ENCODE measurements at places on chromosomes 11 and 22.
A peak's percentile ranks its signal among the peaks of the same experiment; 100 is the strongest.

GRCh38 chr11:40842750-40843339, 616.6 kb downstream of the LRRC4C start:
- no peak for DNase-seq

DNA sequence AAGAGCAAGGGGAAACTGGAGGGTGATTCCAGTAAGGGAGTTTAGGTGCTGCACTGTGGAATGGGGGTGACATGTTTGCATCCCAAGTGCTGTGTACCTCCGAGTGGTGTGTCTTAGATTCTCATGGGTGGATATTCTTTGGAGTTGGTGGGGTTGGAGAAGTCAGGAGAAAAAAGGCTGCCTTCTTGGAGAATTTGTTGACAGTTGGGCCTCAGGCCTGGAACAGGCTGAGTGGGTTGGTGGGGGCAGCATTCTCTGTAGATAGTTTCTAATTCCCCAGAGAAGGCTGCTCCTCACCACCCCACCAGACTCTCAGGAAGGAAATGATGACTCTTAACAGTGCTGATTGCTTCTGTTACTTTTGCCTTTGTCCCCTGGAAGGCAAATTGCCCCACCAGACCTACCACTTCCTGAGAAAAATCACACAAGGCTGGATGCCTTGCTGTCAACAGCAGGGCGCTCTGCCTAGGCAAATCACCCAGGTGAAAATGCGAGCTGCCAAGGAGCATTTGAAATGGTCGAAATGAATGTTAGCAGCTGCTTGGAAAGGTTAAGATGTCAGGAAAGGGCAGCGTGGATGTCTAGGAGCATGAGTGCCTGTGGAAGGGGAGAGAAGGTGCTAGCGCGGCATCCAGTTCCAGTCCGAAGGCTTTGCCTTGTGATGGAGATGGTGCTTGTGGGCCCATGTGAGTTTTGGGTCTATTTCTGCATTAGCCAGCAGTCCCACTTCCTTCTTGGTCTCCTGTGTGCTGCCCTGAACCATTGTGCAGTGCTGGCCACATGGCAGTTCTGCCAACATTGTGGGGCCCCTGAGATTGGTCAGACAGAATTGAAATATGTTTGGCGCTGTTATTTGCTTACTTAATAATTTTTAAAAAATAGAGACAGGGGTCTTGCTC, 29.7 kb upstream of the SORL1-AS1 start:
- peak; percentile 40 for DNase-seq

DNA sequence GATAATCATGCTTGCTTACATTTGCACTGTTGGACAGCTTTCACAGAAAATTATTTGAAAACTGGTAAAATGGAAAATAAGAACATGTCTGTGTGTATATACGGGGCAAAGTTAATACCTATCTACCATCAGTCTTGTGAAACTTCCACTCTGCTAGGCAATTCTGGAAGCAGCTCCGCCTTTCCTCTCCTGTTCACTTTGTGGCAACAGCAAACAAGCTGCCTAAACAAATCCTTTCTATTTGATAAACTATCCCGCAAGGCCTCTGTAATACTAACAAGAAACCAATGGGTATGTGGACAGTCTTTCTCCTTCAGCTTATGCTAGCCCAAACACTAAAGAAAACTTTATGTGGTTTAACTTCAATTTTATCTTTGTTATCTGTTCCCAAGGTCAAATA, 39.2 kb upstream of the RAPSN start:
- no peak for DNase-seq

- DNase-seq = peak; percentile 30
Observed at GRCh38 chr22:45240104-45240809, 437 bp downstream of the KIAA0930 start.

DNA sequence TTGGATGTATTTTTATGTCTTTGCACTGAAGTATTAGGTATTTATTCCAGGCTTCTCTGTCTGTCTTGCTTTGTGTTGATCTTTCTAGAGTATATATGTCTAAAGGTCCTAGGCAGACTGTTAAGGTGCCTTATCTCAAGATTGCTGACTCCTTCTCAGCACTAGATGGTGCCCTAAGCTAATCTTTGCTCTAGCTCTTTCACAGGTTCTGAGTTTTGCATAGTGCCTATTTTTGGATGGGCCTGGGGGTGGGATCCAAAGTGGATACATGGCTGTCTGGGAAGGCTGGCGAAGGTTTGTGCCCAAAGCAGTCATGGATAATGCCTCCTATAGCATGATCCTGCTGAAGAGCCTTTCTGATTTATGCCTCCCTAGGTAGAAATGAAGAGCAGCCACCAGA, 154.9 kb downstream of the TRPC6 start:
- DNase-seq = no peak

DNA sequence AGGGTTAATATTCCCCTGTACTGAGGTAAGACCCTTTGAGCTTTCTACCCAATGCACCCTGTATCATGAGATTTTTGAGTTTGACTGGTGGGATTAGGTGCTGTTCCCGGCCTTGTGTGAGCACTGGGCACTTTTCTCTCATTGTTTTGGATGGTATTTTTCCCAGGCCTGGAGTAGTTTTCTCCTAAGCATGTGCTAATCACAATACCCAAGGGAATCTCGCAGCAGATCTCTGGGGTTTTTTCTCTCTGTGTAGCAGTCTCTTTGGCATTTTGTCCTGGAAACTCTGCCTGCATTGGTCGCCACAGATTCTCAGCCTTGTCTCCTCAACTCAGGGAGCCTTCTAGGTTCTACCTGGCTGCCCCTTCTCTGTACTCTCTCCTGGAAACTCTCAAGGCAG, 19.9 kb downstream of the IGHMBP2 start:
- no peak for DNase-seq

DNA sequence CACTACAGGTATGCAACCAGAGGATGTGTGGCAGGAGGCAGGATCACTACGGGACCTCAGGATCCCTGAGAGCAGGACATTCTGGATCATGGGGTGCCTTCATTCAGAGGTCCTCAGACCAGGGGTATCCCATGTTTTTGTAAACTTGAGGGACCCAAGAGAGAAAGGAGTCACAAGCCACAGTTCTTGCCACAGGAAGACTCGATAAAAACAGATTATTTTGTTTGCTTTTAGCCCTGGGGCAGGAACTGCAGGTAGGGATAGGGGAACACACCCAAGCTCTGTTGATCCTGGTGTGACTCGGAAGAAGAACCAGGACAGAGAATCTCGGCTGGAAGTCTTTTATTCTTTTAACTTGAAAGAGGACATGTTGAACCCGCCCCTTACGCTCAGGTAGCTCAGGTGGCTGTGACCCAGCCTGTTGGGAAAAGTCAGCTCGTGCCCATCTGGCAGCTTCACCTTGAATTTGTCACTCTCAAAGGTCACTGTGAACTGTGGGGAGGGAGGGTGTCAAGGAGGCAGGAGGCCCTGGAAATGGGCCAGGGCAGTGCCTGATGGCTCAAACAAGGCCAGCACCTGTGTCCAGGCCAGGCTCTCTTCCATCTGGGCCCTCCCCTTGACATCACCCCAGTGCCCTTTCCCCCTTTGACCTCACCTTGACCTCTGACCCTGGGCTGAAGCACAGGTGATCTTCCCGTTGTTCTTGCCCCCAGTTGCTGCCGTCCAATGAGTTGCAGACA, 9.8 kb downstream of the LGALS2 start:
- DNase-seq = no peak

DNA sequence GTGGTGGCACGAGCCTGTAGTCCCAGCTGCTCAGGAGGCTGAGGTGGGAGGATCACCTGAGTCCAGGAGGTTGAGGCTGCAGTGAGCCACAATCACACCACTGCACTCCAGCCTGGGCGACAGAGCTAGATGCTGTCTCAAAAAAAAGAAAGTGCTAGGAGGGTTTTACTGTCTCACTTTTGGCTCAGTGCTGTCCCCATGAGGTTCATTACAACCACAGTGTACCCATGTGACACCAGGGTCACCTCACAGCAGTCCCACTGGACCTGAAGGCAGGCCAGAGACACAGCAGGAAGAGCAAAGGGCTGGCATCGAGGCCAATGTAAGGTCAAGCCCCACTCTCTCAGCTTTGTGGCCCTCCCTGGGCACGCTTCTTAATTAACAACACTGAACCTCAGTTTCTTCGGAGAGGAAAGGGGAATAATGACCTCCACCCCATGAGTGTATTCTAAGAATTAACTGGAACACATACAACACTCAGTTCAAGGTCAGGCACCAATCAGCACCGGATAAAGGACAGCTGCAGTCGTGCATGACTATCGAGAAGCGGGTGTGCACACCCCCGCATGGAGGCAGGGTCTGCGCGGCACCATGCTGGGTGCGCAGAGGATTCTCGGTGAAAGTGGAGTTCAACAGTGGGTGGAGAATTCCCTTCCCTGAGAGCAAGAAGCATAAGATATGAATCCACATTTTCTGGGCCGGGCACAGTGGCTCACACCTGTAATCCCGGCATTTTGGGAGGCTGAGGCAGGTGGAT, 30.9 kb upstream of the BAIAP2L2 start:
- DNase-seq = no peak

- DNase-seq = no peak
Observed at GRCh38 chr11:111932611-111932950, 4.6 kb upstream of the DIXDC1 start.

DNA sequence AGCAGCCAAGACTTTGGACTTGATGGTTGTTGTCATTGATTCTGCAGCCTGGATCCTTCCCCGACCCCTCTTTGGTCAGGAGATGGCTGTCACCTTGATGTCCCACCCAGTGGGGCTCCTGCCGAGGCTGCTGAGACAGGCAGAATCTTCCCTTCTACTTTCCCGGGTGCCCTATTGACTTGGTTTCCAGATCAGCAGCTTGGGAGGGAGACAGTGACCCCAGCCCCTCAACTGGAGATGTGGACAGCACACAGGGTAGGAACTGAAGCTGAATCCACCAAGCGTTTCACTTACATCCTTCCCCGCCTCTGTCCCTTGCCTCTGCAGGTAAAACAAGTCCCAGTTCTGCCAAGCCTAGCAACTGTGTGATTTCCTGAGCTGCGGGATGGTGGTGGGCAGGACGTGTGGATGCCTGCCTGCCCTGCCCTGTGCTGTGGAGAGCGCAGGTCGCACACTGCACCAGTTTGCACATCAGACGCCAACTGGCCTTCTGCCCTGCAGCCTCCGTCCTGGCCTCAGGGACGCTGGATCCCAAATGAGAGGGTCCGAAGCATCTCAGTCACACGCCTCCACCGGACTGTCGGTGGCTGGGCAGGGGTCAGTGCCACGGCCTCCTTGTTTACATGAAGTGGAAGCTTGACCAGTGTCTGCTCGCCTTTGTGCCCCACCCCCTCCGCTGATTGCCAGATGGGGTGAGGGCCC, 34.6 kb downstream of the FAM83F start:
- DNase-seq = no peak

- no peak for DNase-seq
Observed at GRCh38 chr11:15817001-15817400, 539.3 kb downstream of the SOX6 start.

- DNase-seq = no peak
Observed at GRCh38 chr11:43919852-43920597, 22.4 kb upstream of the C11orf96 start.

DNA sequence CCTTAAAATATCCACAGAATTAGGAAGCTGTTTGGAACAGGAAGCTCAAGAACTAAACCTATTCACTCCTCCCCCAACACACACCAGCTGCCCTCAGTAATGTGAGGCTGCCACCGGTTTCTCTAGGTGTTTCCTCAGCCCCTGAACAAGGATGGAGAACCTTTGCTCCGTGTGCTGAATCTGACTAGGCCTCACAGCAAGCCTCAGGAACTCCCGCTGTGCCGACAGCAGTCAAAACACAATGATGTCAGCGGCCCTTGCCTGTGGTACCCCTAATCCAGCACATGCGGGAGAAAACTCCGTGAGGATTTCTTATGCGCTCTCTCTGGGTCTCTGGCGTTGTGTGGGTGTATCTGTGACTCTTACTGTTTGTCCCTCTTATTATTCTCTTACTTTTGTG, 153.3 kb downstream of the EFCAB6 start:
- DNase-seq = no peak

DNA sequence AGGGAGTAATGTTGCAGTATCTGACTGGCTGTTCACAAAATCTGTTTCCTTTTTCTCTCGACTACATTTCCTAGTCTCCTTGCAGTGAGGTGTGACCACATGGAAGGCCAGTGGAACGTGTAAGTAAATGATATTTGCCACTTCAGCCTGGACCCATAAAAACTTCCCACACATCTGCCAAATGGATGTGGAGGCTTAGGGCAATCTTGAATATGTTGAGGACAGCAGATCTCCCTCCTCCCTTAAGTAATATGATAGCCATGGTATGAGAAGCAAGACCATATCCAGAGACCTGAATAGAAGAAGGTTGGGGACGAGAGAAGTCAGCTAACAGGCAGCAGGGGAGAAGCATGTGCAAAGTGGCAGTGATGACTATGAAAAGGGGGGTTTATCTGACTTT, 33.0 kb upstream of the C11orf87 start:
- no peak for DNase-seq

DNA sequence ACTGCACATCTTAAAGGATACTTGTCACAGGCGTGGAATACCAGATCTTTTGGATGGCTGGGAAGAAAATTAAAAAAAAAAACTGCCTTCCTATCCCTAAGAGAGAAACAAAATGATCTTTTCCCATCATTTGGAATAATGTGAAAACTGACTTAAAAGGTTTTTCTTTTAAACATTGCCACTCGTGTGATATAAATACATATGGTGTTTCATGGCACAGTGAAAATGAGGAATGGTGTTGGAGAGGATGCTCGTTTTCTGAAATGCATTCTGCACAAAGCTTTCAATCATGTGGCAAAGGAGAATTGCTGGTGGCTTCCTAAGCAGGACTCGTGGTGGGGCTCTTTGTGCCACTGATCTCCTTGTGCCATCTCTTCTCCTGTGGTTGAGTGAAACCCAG, 74.9 kb upstream of the LRRC4C start:
- DNase-seq = no peak

GRCh38 chr11:63919267-63920125, 2.5 kb upstream of the RCOR2 start:
- no peak for DNase-seq

DNA sequence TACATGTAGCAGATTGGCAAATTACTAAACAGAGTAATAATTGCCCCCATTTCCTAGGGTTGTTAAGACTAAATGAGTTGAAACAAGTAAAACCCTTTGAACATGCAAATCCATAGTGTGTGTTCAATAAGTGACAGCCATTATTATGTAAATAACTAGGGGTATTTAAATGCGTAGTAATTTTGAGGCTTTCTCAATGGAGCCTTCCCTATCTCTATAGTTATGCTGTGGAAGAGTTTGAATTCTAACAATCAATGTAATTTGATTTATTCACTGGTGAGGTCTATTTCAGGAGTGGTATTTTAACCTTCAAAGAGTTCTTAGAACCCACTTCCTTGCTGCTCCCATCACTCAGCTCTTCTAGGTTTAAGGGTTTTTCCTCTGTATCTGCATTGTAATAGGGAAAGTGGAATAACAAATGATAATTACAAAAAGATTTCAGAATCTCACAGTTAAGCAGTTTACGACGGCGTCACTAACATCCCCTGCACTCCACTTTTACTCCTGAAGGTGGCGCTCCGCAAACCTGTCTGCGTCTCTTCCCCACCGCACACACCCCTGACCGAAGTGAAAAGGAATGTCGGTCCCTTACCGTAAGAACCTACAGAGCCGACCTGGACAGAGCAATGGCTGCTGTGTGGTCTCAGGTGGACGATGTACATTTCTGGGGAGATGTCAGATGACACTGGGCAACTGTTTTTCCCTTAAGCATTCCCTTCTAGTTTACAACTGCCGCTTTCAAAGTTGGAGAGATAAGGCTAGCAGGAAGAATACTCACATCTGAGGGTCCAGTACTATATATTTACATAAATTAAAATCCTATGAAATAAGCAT, 80.8 kb downstream of the ZC3H12C start:
- peak; percentile 37 for DNase-seq

GRCh38 chr11:12165237-12165875, 55.0 kb downstream of the MICAL2 start:
- no peak for DNase-seq

- DNase-seq = no peak
Observed at GRCh38 chr11:96065379-96065778, 141.5 kb upstream of the MTMR2 start.
